ENCODE measurements at places on chromosomes 5 and 9.

- no peak for DNase-seq
These were observed 34.4 kb upstream of the PALM2AKAP2 start for GRCh38 chr9:109745335-109746283.

DNA sequence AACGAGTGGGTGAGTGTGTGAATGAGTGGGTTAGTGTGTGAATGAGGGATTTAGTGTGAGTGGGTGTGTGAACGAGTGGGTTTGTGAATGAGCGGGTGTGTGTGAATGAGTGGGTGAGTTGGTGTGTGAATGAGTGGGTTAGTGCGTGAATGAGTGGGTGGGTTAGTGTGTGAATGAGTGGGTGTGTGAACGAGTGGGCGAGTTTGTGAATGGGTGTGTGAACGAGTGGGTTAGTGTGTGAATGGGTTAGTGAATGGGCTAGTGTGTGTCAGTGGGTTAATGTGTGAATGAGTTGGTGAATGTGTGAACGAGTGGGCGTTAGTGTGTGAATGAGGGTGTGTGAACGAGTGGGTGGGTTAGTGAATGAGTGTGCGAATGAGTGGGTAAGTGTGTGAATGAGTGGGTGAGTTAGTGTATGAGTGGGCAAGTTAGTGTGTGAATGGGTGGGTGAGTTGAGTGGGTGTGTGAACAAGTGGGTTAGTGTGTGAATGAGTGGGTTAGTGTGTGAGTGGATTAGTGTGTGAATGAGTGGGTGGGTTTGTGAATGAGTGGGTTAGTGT lies 39.6 kb downstream of the NKD2 start:
- DNase-seq, result no peak

DNA sequence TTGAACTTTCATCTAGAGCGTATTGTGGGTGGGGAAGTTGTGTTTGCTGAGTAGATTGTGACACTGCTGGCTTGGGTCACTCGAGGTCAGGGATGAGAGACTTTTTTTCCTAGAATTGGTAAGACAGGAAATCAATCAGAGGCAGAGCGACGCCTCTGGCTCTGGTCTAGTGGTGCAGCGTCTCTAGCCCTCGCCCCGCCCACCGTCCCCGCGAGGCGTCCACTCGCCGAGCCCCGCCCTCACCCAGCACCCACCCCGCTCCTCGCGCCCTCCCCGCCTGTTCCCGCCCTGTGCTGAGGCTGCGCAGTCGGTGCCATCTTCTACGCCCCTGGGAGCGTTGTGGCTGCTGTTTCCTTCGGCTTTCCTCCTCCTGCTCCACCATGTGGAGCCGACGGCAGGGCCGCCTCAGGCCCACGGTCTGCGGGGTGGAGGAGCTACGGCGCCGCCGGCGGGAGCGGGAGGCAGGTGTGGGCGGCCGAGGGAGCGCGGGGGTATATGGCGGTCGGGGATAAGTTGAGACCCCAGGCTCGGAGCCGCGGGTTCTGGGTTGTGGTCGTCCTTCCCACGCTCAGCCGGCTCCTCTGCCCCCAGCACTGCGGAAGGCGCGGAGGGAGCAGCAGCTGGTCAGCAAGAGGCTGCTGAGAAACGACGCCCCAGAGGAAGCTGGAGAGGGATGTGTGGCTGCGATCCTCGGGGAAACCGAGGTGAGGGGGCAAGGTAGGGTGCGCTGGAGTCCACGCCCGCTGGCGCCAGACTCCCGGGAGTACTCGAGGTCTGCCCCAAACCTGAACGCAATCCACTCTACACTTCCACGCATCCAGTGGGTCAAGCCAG lies at the start of gene TMCO6:
TMCO6 (plus strand) TSS at position 304 of the 834 bp plus-strand sequence; CDS start at position 381, 77 bp downstream.
- peak; percentile 95 for DNase-seq

- no peak for DNase-seq
These were observed 770.2 kb upstream of the DMAC1 start for GRCh38 chr9:8569823-8570222.

GRCh38 chr5:126454081-126454480 lies 30.9 kb downstream of the GRAMD2B start:
- no peak for DNase-seq

DNA sequence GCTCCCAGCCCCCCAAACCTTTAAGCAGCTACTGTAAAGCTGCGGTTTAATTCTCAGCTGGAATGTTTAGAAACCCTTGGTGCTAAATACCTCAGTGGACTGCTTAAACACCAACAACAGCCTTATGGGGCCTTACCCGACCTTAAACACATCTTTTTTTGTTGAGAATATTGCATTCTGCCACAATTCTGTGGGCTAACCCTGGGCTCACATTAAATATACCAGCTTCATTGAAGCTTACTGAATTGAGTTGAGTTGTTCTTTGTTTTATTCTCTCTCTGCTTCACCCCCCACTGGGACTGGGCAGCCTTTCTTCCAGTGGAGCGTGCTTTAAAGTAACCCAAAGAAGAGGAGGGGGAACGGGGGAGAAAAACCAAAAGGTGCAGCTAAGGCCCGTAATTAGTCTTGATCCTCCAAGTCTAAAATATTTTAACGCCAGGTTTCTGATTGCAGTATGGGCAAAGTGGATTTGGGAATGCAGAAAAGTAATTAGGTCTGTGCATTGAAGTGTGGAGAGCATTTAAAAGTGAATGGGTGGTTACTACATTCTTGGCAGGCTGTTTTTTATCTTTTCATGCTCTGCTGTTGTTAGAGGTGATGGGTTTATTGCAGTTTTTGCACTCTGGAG lies 281.2 kb downstream of the NR2F1-AS1 start:
- no peak for DNase-seq

Measured in CD4-positive, alpha-beta T cell treated with Interleukin-4 for 4 hours (primary cell).